ENCODE measurements at places on chromosomes 6 and 20.

DNA sequence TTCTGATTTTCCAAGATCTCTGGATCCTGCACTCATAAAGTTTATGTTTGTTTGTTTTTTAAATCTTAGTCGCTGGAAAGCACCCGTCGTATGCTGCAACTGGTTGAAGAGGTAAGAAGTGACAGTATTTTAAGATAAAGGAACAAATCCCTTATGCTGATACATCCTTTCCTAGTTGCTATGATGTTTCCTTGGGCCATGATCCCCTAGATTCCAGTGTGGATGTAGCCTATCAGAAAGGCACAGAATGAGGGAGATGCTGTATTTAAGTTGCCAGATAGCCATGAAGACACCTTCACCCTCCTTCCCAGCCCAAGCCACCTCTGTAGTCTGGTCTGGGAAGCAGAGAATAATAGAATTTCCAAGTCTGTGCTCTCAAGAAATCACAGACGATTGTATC is 59.0 kb downstream of the SNAP25 start:
- DNase-seq, result no peak

DNA sequence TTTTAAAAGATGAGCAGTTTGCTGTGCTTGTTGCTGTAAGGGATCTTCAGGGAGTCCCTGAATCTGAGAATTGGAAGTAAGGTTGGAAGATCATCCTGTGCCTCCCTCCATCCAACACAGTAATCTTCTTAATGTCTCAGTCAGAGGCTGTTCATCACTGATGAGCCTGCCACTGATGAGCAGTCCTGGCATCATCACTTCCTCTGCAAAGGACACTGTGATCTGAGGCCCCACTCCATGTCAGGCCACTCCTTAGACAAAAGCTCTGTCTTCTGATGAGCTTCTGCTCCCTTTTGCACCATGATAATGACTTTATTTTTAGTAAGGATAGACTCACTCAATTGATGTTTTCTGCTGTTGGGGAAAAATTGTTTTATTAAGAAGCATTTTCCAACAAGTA is 121.0 kb downstream of the UST start:
- DNase-seq, result no peak

- no peak for DNase-seq
Measured at GRCh38 chr6:129046526-129046925, 163.6 kb downstream of the LAMA2 start.

GRCh38 chr20:61760731-61761130 is 304.9 kb downstream of the TAF4 start:
- DNase-seq, result no peak

GRCh38 chr6:79984261-79984660 is 20.2 kb upstream of the TTK start:
- no peak for DNase-seq

GRCh38 chr20:57748601-57749130 is 38.9 kb upstream of the PMEPA1 start:
- peak; percentile 4 for DNase-seq

- no peak for DNase-seq
Measured at GRCh38 chr6:17927705-17928104, 59.7 kb downstream of the KIF13A start.

DNA sequence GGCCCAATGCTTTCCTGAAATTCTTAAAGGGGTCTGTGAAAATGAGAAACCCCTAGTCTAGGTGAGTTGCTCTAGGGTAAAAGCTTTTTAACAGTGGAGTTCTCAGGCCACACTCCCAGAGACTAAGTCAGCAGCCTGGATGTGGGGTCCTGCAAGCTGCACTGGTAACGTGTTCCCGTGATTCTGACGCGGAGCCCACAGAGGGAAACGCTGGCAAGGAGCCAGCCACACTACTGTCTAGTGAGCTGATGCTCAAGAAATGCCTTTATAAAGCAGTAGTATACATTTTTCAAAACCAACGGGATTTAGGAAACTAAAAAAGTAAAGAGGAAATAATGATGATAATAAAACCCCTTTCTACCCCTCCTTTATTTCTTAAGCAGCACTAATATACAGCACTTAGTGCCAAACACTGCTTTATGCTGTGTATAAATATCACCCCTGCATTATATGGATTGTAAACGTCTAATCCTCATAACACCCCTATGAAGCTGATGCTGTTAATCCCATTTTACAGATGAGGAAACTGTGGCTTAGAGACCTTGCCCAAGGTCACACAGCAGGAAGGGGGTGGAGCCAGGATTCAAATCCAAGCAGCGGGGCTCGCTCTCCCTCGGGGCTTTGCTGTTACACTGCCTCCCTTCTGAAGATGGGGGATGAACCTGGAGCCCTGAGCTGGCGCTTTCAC is 25.0 kb downstream of the KCNK15 start:
- no peak for DNase-seq

DNA sequence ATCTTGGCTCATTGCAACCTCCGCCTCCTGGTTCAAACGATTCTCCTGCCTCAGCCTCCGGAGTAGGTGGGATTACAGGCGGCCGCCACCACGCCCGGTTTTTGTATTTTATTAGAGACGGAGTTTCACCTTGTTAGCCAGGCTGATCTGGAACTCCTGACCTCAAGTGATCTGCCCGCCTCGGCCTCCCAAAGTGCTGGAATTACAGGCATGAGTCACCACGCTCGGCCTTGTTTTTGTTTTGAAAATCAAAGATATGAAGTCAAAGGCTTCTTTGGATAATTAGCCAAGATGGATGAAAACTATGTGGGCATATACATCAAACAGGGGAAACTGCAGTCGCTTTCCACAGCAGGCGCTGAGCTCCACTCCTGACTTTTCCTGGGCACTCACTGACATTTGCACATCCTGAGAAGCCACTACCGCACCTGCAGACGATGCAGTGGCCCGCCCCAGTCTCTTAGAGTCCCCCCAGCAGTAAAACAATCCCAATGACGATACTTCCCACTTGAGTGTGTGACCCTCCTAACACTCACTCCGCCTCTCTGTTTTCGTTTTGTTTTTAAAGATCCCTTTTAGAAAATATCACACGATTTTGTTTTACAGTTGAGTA is 44.1 kb downstream of the GJA1 start:
- DNase-seq, result no peak

- no peak for DNase-seq
Measured at GRCh38 chr20:50919567-50919966, 11.7 kb downstream of the ADNP start.

DNA sequence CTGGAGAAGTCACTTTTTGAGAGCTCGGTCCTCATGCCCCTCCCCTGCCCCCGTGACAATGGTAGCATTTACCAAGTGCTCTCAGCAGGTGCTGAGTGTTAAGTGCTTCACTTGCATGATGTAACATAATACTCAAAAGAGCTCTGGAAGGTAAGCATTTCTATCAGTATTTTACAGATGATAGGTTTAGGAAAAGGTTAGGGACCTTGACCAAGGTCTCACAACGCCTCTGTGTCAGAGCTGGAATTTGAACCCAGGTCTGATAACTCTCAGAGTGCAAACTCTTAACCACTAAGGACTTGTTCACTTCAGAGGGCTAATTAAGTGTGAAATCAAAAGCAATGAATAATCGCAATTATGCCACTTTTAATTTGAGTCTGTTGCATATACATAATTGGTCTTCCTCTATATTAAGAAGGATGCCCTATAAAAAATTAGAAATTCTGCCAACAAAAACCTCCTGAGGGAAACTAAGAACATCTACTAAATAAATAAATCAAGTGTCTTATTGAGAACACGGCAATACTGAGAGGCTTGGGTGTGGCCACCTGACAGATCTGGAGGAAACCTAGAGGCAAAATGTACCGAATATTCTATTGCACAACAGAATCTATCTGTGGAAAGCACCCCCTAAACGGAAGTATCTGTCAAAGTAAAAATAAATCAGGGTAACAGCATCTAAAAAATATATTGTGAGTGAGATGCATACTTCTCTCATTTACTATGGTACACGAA is 109.8 kb downstream of the BACH2 start:
- DNase-seq, result no peak

- no peak for DNase-seq
Measured at GRCh38 chr20:45405571-45406259, 2.4 kb upstream of the DBNDD2 start.

- DNase-seq, result no peak
Measured at GRCh38 chr6:81228912-81229555, 523.4 kb downstream of the TENT5A start.

Data from stimulated activated CD8-positive, alpha-beta memory T cell treated with anti-CD3 and anti-CD28 coated beads, Interleukin-7, amount 100 ng/mL, for 1 hour (primary cell).